Stimulated activated CD8-positive, alpha-beta memory T cell treated with anti-CD3 and anti-CD28 coated beads, Interleukin-15, amount 100 ng/mL, for 48 hours (primary cell): ENCODE measurements at places on chromosomes 12 and 14.
A peak's percentile ranks its signal among the peaks of the same experiment; 100 is the strongest.

DNA sequence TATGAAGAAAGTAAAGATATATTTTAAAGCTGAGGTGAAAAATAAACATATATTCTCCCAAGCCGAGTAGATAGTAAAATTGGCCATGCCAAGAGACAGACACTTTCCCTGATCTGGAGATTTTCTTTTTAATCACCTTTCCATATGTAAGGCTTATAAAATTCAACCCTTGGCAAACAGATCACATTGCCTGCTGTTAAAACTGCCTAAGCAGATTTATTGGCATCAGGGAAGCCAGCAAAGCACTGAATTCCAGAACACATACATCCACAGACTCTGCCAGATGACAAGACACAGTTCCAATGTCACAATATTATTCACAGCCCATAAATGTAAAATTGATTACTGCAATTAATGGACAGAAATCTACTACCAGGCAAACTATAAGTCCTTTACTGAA, 78.2 kb upstream of the GARIN2 start:
- no peak for DNase-seq

GRCh38 chr14:61290701-61291100, 9.6 kb upstream of the TMEM30B start:
- DNase-seq = no peak

DNA sequence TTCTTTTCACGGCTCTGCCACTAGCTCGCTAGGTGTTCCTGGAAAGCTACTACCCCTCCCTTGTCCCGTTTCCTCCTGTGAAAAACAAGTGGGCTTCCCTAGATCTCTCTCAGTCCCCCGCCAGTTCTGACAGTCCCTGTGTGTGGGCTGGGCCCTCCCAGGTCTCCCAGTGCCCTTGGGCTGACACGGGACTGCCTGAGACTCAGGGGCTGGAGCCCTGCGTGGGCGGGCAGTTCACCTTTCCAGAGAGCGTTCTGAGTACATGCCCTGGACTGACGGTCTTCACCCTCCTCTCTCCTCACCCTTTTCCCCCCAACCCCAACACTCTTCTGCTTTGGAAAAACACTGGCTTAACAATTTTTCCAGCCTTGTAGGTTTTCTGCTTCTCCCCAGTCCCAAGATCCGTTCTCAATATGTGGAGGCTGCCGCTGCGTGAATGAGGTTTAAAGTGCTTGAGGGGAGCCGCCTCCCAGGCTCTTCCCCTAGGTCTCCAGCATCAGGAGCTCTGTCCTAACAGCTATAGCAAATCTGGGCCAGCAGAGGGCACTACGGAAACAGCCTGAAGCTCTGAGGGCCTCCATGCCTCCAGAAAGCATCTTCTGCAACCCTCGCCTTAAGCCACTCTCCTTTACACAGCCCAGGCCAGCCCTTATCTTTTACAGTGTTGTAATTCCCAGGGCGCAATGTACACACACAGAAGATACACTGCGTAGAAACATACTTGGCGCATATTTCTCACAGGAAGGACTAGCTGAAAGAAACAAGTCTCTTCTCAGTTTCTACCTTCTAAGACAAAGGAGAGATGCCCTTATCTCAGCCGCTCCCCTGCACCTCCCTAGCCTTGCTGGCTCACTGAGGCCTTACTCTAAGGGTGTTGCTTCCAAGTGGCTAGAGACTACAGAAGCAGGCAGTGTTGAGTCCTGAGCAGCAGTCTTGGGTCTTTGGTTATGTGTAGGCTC, 10.4 kb upstream of the DCD start:
- DNase-seq = peak; percentile 10

GRCh38 chr12:66697404-66697803, 18.5 kb upstream of the GRIP1 start:
- DNase-seq = no peak
